ENCODE measurements at places on chromosomes 2 and 18.

DNA sequence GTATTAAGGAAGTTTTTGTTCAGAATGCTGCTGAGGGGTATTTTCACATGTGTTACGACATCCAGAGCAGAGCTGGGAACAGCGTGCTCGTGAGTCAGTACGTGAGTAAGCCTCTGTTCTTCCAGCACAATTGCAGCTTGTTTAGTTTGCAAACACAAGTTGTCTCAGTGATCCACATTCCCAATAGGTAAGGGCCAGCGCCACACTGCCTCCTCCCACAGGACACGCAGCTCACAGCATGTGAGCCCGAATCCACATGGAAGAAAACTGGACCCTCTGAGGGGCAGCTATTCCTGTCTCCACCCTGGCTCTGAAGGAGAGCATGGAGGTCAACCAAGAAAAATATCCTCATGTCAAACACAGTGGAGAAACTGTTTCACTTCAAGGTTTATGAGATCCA, 173.9 kb upstream of the PID1 start:
- peaks cover 18% of the 10 kb centered on the region for H3K4me1 ChIP-seq
- no peaks in the 10 kb centered on the region for H3K27me3 ChIP-seq
- DNase-seq = peak; percentile 78

GRCh38 chr18:25099895-25100294, 252.1 kb downstream of the ZNF521 start:
- no peak overlapping the region for H3K4me3 ChIP-seq
- no peak for DNase-seq
- H3K36me3 ChIP-seq = no peaks in the 10 kb centered on the region

DNA sequence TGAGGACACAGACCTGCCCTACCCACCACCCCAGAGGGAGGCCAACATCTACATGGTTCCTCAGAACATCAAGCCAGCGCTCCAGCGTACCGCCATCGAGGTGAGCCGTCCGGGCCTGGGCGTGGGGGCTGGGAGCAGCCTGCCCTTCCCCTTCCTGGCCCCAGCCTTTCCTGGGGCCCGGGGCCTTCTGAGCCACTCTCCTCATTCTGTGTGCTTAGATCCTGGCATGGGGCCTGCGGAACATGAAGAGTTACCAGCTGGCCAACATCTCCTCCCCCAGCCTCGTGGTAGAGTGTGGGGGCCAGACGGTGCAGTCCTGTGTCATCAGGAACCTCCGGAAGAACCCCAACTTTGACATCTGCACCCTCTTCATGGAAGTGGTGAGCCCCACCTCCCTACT, 157.9 kb downstream of the DYSF start:
- H3K36me3 ChIP-seq = no peaks in the 10 kb centered on the region
- H3K4me1 ChIP-seq = no peaks in the 10 kb centered on the region
- H3K27me3 ChIP-seq = no peaks in the 10 kb centered on the region

GRCh38 chr2:207925601-207926000, 99.7 kb downstream of the PLEKHM3 start:
- H3K27ac ChIP-seq = no peak overlapping the region
- DNase-seq = no peak
- no peak overlapping the region for H3K4me3 ChIP-seq
- H3K27me3 ChIP-seq = no peaks in the 10 kb centered on the region
- peaks cover 2% of the 10 kb centered on the region for H3K4me1 ChIP-seq

- no peak overlapping the region for H3K27ac ChIP-seq
- no peak overlapping the region for H3K4me3 ChIP-seq
- DNase-seq = no peak
- H3K27me3 ChIP-seq = no peaks in the 10 kb centered on the region
- H3K4me1 ChIP-seq = no peaks in the 10 kb centered on the region
- H3K36me3 ChIP-seq = no peaks in the 10 kb centered on the region
Measured at GRCh38 chr18:68764016-68764415, 33.9 kb upstream of the CCDC102B start.

- peak; percentile 55 for DNase-seq
- H3K4me3 ChIP-seq = peak overlapping the region; percentile 49
- no peaks in the 10 kb centered on the region for H3K27me3 ChIP-seq
- peaks cover 8% of the 10 kb centered on the region for H3K4me1 ChIP-seq
Measured at GRCh38 chr2:188292348-188293239, 920 bp downstream of the GULP1 start.

DNA sequence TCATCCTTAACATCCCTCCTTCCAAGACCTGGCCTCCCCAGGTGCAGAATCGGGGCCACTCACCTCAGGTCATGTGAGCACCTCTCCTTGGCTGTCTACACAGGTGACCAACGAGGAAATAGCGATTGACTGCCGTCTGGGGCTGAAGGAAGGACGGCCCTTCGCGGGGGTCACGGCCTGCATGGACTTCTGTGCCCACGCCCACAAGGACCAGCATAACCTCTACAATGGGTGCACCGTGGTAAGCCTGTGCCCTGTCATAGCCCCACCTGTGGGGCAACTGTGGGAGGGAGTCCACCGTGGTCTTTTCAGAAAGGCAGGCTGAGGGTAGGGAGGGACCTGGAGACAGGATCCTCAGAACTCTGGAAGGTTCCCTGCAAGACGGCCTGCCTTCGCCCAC, 54.3 kb downstream of the BOLA3 start:
- no peaks in the 10 kb centered on the region for H3K4me1 ChIP-seq
- peaks cover 63% of the 10 kb centered on the region for H3K36me3 ChIP-seq
- no peak overlapping the region for H3K4me3 ChIP-seq
- no peaks in the 10 kb centered on the region for H3K27me3 ChIP-seq

- H3K36me3 ChIP-seq = no peaks in the 10 kb centered on the region
- no peaks in the 10 kb centered on the region for H3K4me1 ChIP-seq
- no peak for DNase-seq
- no peak overlapping the region for H3K4me3 ChIP-seq
Measured at GRCh38 chr2:941871-942270, 8.8 kb upstream of the SNTG2 start.

DNA sequence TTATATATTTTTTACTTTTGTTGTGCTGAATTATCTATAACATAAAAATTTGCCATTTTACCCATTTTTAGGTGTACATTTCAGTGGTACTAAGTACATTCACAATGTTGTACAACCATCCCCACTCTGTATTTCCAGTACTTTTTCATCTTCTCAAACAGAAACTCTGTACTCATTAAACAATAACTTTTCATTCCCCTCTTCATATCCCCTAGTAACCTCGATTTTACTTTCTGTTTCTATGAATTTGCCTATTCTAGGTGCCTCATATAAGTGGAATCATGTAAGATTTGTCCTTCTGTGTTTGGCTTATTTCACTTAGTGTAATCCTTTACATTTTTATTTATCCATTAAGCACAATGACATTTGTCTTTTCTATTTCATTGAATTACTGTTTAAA, 51.3 kb downstream of the GTF2A1L start:
- no peaks in the 10 kb centered on the region for H3K27me3 ChIP-seq
- no peak overlapping the region for H3K27ac ChIP-seq
- no peak for DNase-seq

GRCh38 chr2:55232863-55233657, 572 bp downstream of the RPS27A start:
- H3K27me3 ChIP-seq = no peaks in the 10 kb centered on the region
- H3K27ac ChIP-seq = peak overlapping the region; percentile 85
- H3K4me1 ChIP-seq = peaks cover 12% of the 10 kb centered on the region
- peaks cover 51% of the 10 kb centered on the region for H3K36me3 ChIP-seq

DNA sequence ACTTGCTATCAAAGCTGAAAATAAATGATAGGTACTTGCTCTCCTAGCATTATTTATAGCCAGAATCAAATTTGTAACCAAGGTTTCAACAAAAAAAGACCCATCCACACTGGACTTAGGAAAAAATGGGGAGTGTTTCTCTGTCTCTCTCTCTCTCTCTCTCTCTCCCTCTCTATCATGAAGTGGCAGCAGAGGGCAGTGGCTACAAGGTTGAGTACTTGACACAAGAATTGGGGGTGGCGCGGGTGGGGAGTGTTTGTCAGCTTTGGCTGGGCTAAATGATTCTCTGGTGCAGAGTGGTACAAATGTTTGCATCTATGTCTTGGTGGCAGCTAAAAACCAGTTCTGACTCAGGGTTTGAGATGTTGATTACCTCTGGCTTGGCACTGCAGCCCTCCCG, 85.0 kb downstream of the RBM43 start:
- H3K27me3 ChIP-seq = peaks cover 5% of the 10 kb centered on the region
- no peak overlapping the region for H3K27ac ChIP-seq
- no peak overlapping the region for H3K4me3 ChIP-seq
- DNase-seq = no peak

DNA sequence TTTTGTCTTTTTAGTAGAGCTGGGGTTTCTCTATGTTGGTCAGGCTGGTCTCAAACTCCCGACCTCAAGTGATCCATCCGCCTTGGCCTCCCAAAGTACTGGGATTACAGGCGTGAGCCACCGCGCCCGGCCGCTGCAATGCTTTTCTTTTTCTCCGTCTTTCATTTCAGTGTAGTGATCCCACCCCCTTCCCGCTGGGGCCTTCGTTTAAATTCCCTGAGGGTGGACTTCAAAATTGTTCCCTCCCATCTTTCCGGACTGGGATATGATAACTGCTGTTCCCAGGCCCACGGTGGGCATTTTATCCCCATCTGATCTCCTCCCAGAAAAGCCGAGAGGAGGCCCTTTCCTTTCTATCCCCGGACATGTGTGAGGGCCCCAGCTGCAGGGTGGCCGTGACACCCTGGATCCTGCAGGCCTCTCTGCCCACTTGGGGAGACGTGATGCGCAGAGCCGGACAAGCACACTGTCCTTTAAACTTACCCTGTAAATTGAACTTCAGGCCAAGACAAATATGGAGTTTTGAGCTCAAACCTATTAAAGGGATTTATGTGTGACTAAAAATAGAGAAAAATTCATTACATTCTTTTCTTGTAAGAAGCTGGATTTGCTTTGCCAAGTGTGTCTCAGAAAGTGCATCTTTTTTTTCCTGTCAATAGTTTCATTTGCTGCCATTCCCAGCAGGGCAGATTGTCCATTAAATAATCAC, 54.5 kb upstream of the AFF3 start:
- no peaks in the 10 kb centered on the region for H3K36me3 ChIP-seq
- H3K4me3 ChIP-seq = no peak overlapping the region
- no peak for DNase-seq
- no peaks in the 10 kb centered on the region for H3K27me3 ChIP-seq
- H3K4me1 ChIP-seq = peaks cover 7% of the 10 kb centered on the region

DNA sequence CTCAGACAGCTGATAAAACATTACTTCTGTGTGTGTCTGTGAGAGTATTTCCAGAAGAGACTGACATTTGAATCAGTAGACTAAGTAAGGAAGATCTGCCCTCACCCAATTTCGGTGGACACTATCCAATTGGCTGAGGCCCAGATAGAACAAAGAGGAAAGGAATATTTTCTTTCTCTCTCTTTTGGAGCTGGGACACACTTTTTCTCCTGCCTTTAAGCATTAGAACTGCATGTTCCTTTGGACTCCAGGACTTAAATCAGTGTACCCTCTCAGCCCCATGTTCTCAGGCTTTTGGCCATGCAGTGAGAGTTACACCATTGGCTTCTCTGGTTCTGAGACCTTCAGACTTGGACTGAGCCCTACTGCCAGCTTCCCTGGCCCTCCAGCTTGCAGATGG, 3.3 kb upstream of the SRBD1 start:
- no peaks in the 10 kb centered on the region for H3K36me3 ChIP-seq
- H3K4me3 ChIP-seq = no peak overlapping the region
- no peak overlapping the region for H3K27ac ChIP-seq
- DNase-seq = no peak
